ENCODE measurements at places on chromosomes 5 and 9.
A peak's percentile ranks its signal among the peaks of the same experiment; 100 is the strongest.

- DNase-seq, result no peak
Measured at GRCh38 chr9:21255538-21256212, 15.9 kb upstream of the IFNA14 start.

- DNase-seq, result peak; percentile 2
Measured at GRCh38 chr5:119876522-119876921, 247.2 kb downstream of the FAM170A start.

GRCh38 chr9:86500667-86501435, 146.6 kb upstream of the TUT7 start:
- DNase-seq, result peak; percentile 93

DNA sequence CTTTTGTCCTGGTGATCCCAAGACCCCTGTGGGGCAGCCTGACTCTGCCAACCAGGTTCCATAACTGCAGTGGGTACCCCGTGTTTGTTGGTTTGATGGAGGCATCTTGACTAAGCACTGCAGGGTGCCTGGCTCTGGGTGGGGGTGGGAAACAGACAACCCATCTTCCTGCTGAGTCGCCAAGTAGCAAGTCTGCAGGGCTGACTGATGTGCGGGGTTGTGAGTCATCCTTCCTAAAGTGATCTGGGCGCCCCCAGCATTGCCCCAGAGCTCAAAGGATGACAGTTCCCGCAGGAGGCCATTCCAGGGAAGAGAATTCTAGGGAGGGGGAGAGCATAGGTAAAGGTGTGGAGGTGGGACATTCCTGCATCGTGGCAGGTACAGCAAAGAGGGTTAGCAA, 23.5 kb downstream of the DAB2IP start:
- peak; percentile 82 for DNase-seq

- peak; percentile 30 for DNase-seq
Measured at GRCh38 chr9:123011878-123012528, 21.5 kb upstream of the GPR21 start.

- no peak for DNase-seq
Measured at GRCh38 chr5:172659570-172659908, 18.5 kb downstream of the NEURL1B start.

DNA sequence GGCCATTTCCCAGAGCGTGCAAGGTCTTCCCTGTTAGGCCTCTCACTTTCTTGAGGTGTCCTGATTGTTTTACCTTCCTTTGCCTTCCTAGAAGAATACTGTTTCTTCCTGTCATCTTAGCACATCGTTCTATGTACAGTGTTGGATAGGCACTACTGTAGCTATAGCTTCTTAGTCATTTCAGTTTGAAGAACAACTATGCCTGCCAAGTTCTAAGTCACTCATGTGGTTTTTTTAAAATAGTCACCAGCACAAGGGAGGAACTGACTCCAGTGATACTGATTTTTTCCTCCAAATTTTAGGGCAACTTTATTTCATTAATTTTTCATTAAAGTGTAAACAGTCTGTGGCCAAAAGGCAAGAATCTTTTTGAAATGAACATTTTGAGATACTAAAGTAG, 122.4 kb upstream of the NR5A1 start:
- DNase-seq, result peak; percentile 81

- DNase-seq, result no peak
Measured at GRCh38 chr5:59134471-59135163, 551.7 kb downstream of the RAB3C start.

DNA sequence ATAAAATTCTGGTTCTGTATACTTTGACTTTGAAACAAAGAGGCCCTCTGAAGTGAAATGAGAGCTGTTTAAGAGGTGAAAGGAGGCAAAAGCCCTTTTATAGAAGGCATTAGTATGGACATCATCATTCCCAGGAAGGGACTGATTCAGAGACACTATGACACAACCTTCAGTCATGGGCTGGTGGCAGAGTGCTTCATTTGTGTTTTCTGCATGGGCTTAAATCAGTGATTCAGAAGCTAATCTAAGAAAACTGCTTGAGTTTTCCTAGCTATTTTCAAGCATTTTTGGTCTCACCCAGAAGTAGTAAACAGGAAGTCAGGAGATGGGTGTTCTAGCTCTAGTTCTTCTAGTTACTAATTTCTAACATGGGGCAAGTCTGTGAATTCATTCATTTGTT, 288.9 kb downstream of the TRPM3 start:
- peak; percentile 44 for DNase-seq

GRCh38 chr5:53944981-53945380, 365.4 kb downstream of the ARL15 start:
- peak; percentile 34 for DNase-seq

DNA sequence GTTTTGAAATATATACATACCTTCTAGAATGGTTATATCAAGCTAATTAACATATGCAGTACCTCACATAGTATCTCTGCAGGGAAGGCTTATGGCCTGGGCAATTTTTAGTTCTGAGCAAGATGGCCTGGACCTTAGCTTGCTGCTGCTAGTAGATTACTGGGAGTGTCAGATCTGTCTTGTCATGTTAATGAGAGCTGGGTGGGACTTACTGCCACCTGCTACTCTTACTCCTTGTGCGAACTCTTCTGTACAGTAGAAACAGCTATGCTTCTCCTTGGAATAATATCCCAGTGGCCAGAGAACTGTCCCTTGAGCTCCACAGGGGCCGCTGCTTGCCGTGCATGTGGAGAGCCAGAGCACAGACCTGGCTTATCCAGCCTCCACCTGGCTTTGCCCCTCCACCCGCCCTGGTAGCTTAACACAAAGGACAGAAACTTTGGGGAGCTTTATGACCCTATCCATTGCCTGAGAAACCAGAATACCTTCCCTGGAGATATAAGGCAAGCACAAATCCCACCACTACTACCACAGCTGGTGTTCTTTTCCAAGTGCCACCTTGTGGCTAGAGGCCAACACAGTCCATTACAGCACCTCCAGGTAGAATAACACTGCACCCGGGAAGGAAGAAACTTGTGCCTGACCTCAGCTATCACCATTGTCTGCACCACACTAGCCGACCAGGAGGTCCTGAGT, 74.4 kb upstream of the RUSC2 start:
- DNase-seq, result peak; percentile 4

DNA sequence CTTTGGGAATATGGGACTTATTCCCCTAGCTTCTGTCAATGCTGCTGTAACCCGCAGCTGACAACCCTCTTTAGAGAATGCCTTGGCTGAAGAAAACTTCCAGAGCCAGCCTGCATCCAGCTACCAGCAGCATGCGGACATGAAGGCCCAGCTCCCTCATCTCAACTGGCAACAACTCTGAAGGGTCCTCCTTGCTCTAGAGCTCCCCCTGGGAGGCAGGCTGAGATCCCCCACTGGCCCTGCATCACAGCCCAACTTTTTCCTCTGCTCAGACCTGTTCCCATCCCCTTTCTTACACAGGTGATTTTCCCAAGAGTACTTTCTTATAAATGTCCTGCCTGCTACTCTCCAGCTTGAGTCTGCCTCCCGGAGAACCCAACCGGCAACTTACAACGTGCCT, 18.7 kb upstream of the WNT8A start:
- no peak for DNase-seq

GRCh38 chr9:21402386-21403251, 6.3 kb upstream of the IFNA8 start:
- DNase-seq, result no peak

DNA sequence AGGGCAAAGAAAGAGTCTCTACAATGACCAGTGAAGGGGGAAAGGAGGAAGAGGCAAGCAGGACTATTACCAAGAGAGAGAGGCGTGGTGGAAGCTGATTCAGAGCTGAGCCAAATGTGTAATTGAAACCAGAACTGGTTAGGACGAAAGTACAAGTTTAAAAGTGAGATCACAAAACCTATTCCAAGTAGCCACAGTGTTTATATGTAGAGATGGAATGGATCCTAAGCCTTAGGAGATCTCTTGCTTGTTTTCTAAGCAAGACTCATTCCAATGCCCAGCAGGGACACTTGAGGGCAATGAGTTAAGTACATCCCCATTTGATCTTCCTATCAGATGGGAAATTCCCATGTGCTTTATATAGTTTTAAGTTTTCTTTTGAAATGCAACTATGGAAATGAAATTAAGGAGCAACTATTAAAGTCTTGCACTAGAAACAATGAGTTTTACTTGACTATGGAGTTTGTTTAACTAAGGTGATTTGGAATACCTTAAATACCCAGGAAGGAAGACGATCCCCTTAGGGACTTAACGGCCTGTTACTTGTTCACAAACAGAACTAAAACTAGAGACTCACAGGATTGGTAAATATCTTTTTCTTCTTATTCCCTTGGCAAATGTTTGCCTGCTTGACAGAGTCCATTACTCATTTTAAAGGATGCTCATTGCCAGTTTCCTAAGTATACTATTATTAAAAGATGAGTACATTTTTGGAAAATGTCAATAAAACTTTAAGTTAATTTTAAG, 51.1 kb upstream of the SNX2 start:
- peak; percentile 86 for DNase-seq

DNA sequence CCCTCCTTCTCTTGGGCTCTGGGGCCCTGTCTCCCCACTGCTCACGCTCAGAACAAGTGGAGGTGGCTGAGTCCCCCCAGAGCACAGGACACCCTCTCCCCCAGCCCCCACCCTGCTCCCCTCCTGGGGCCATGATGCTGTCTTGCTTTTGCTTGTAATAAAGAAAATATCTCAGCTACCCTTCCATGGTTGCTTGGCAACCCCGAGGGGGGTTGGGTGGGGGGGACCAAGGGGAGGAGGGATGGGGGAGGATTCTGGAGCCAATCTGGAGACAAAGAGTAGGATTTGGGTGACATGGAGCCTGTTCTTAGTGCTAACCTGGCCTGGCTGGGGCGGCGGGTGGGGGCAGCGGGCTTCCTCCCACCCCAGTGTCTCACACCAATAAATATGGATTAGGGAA, 16.1 kb upstream of the CERCAM start:
- DNase-seq, result no peak

All from EH (cell line).